ENCODE measurements at places on chromosomes 4 and X.

DNA sequence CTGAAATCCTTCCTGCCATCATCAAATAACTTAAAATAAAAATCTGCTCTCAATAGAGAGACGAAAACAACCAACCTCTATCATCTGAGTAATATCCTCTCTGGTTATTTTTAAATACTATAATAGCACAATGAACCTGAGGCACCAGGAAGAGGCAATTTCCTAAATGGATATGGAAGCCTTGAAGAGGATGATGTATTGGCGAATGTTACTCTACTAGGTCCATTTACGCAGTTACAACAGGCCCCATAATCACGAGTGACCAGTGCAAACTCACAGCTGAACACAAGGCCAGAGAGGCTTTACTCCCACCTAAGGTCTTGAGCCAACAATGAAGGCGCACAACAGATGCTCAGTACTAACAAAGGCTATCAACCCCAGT is 678.8 kb upstream of the NR3C2 start:
- no peak for DNase-seq

DNA sequence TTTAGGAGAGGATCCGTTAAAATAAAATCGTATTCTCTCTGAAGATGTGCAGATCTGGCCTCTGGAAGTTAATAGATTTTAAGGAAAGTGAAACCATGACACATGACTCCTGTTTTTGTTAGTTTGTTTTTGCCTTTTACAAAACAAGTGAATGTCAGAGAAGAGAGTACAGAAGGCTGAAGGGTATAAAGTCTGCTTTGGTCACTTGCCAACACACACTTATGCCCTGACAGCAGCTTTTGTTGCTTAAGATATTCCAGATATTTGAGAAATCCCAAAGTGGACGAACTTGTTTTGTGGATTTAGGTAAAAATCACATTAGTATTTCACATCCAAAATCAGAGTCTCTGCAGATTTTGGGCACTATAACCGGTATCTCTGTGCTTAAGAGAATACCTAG is 192.4 kb upstream of the RASGEF1B start:
- no peak for DNase-seq

GRCh38 chr4:115834441-115834840 is 721.0 kb upstream of the NDST4 start:
- DNase-seq, result no peak

DNA sequence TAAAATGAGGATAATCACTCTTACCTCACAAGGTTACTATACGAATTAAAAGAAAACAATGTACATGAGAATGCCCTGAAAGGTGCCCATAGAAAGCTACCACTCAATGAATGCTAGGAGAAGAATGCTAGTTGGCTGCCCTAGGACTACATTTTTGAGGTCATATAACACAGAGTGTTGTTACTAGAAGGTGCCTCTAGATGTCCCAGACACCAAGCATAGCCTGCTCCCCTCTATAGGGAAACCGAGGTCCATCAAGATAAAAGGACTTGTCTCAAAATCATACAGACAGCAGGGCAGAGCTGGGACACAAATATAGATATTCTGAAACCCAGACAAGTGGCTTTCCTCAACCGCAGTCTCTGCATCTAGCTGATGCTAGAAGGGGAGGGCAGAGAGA is 147.0 kb upstream of the ARHGEF9 start:
- DNase-seq, result no peak

DNA sequence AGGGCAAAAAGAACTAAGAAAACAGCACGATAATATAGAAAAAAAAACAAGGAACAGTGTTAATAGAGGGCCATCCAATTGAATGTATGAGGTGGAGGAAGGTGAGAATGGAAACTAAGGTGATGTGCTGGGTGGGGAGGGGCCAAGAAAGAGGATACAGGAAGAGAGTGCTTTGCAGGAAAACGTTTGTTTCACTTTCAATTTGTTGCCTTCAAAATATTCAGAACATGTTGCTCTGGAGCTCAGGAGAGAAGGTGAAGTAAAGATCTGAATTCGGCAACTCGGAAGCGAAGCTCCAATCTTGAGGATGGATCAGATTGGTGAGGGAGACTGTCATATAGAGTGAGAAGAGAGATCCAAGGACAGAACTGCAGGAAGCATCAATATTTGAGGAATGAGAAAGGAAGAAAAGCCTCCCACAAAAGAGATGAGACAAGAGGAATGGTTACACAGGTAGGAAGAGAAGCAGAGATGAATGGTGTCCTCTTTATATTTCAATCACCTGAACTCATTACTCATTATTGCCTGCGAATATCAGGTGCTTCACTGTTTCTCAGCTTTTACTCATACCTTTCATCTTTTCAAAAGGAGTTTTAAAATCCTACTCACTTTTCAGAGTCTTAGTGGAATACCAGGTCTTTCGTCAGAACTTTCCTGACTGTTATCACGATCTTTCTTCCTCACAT is 14.7 kb upstream of the SEC24D start:
- DNase-seq, result no peak

DNA sequence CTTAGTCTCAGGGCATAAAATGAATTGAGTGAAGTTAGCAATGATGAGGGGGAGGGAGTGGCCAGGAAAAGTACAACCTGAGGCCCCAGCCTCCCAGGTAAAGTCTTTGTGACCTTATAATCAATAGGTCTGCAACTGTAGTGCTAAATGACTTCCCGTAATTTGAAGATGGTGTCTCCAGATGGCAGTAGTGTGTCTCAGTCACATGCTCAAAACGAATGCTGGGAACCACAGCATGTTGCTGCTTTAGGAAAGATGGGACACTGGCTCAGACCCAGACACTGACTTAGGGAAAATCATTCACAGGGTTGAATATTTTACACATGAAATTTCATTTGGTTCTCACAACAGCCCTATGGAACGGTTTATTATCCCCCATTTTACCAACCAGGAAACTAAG is 10.3 kb downstream of the SRPX2 start:
- no peak for DNase-seq

DNA sequence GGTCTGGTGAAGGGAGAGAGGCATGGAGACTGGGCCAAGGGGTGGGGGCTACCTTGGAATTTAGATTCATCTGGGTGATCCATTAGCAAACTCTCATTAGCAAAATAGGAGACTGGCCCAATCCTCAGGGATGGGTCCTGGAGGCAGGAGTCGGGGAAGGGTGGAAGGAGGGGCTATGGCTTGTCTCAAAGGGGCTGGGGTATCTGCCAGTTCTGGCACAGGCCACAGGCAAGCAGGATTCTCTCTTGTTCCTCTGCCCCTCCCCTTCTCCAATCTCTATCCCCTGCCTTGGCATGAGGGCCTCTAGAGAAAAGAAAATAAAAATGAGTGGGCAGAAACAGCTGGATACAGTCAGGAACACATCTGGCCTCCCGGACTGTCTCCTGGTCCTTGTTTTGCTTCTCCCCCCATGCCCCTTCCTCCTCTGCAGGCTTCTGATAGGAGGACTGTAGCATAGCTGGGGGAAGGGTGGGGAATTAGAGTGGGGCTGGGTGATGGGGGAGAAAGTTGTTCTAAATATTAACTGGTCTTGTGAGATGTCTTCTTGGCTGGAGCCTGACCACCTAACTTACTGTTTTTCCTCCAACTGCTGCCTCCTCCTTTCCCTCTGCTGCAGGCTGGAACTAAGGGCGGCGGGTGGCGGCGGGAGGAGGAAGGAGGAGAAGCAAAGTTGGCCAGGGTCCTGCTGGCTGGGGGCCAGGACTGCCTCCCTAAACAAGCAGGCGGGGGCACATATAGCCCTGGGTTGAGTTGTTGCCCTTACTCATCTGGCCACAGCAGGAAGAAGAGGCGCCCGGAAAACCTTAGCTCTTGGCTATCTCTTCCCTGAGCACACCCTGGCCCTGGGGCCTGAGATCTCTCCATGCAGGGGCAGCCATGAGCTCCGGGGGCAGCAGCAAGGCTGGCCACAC is 53.3 kb upstream of the LAS1L start:
- DNase-seq, result no peak

- no peak for DNase-seq
Measured at GRCh38 chr4:47315346-47315745, 148.2 kb downstream of the COMMD8 start.

GRCh38 chrX:73825569-73825968 is 262.6 kb downstream of the CHIC1 start:
- no peak for DNase-seq

GRCh38 chr4:151417164-151417571 is 8.2 kb downstream of the FHIP1A start:
- no peak for DNase-seq

DNA sequence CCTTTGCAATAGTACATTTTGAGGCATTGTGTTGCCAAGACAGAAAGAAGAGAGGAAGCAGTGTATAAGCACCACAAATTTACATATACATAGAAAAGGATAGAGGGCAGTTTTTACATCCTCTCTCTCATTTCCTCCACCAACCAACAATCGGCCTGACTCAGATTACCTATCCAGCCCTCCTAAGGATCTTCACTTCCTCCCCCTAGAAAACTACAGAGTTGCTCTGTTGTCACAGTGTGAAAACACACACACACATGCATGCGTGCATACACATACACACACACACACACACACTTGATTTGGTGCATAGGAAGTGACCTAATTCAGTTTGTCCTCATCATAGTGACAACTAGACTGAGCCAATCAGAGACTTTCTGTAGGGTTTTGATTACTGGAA is 98.8 kb upstream of the SPRY1 start:
- no peak for DNase-seq

DNA sequence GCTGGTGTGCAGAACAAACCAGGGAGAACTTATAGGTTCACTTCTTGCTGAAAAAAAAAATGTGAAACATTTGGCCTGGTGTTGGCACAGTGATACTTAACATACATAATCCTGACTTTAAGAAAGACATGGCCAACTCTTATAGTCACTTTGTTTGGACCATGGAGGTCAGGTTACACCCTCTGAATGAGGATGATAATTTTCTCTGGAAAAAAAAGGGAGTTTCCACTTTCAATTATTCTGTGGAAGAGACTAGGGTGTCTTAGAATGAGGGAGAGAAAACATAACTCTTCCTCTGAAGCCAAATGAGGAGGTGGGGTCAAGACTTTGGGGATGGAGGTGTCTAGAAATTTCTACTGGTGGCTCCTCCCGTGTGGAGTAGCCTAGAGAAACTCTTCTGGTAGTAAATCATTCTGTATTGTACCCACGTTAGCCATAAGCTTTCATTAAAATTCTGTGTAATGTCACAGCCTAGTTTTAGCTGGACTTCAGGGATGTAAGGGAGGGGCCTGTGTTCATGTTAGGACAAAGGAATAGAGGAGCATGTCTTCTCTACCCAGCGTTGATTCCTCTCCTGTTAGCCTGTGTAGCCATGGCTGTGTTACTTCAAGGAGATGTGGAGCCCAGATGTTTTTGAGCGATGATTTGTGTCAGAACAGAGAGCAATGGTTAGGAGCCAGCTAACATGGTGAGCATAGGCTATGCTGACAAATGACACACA is 328.3 kb downstream of the GPAT3 start:
- no peak for DNase-seq

- no peak for DNase-seq
Measured at GRCh38 chrX:139204571-139204897, 326.0 kb upstream of the F9 start.

DNA sequence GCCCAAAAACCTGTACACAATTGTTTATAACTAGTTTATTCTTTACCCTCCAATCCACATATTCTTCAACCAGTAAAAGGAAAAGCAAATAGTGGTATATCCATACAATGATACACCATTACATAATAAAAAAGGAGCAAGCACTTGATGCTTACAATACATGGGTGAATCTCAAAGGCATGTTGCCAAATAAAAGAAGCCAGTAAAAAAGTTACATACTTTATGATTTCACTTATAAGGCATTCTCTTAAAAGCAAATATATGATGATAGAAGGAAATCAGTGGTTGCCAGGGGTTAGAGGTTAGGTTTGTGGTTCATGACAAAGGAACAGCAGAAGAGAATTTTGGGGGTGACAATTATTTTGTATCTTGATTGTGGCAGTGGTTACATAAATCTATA is 896.1 kb upstream of the LCORL start:
- no peak for DNase-seq

DNA sequence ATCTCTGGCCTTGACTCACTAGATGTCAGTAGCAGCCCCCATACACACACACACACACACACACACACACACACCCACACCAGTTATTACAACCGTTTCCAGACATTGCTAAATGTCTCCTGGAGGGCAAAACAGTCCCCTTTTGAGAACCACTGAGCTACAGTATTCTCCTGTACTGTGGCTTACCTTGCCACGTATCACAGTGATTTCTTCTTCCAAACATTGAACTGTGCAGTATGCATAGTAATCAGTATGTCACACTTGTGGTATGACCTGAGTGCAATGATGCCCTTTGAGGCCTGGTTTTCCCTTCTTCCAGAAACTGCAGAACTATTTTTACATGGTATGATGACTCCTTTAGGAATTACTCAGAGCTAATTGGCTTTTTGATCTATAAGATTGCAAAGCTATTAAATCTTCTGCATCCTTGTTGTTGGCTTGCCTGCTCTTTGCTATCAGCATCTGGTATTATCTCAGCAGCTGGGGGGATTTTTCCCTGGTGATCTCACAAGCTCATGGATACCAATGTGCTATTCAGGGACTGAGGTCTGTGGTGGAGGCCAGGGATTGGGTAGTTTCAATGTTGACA is 3.6 kb upstream of the THOC2 start:
- DNase-seq, result no peak

GRCh38 chr4:6298852-6299251 is 29.2 kb downstream of the WFS1 start:
- DNase-seq, result no peak

DNA sequence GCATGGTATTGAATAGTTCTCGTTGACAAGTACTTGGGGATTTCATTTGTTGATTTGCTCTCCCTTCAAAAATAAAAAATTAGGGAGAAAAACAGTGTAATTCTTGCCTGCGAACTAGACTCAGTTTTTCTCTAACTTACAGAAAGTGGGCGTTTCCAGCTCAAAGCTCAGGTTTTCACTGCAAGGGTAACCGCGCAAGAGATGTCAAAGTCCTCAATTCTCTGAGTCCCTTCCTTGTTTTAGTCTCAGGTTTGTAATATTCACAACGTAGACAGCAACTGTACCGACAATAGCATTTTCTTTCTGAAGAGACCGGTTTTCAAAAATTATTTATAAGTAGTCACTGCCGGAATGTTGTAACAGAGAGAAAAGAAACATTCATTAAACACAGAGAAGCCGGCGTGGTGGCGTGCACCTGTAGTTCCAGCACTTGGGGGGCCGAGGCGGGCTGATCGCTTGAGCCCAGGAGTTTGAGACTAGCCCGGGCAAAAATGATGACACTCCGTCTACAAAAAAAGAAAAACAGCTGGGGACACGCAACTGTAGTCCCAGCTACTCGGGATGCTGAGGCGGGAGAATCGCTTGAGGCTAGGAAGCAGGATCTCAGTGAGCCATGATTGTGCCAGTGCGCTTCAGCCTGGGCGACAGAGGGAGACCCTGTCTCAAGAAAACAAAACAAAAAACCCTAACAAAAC is 774 bp downstream of the ZCCHC4 start:
- no peak for DNase-seq

Data from stimulated activated CD8-positive, alpha-beta memory T cell treated with anti-CD3 and anti-CD28 coated beads, Interleukin-7, amount 100 ng/mL, for 1 hour (primary cell).